ENCODE measurements at places on chromosomes 4 and X.

DNA sequence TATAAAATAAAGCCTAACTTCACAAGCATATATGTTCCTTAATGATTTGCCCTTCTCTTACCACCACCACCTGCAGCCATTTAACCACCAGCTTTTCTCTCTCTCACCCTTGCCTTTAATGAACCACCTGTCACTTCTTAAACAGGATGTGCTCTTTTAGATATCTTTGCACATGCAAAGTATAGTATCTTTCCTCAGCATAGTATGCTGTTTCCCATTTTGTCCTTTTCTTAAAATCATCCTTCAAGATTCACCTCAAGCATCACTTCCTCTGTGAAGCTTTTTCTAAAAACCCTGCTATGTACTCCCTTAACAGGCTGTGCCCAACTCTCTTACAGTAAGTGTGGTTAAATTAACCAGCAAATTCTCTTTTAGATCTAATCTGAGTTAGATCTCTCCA is 8.2 kb upstream of the CNOT6L start:
- DNase-seq: no peak

DNA sequence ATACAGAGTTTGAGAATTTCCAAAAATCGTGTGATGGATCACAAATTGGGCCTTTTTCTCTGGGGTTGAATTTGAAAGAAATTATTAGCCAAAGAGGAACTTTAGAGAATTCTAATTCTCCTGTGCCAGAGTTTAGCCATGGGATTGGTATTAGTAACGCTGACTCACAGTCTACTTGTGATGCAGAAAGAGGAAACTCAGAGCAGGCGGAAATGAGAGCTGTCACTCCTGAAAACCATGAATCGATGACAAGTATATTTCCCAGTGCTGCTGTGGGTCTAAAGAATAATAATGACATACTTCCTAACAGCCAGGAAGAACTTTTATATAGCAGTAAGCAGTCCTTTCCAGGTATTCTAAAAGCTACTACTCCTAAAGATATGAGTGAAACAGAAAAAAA is 64.9 kb downstream of the N4BP2 start:
- no peak for DNase-seq

DNA sequence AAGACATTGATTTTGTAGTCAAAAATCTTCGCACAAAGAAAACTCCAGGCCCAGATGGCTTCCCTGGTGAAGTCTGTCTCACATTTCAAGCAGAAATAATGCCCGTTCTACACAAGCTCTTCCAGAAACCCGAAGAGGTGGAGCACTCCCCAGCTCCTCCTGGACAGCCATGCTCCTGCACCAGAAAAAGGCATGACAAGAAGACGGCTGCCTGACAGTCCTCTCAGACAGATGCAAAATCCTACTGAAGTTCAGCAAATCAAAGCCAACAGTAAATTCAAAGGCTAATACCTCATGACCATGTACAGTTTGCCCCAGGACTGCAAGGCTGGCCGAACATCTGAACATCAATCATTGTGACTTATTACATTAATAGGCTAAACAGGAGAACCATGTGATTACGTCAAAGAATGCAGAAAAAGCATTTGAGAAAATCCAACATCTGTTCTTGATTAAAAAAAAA is 30.8 kb upstream of the MXD4 start:
- DNase-seq: peak; percentile 32

DNA sequence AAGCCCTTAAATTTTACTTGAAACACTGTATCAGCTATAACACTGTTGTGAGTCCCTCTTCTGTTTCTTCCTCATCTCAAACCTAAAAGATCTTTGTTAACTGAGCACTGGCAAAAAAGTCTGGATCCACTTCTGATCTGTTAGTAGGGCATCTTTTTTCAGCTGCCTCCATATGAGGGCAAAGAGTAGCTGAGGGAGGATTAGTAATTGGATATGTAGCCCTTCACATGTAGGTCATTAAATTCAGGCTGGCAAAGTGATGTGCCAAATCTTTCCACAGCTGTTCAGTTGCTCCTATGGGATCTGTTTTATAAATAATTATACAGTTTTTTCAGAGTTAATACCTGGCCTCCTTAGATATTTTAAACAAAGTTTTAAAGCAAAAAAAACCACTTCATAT is 1.1 kb upstream of the TRMT10A start:
- DNase-seq: no peak

GRCh38 chrX:48802089-48802904 is 430 bp downstream of the HDAC6 start:
- peak; percentile 78 for DNase-seq

DNA sequence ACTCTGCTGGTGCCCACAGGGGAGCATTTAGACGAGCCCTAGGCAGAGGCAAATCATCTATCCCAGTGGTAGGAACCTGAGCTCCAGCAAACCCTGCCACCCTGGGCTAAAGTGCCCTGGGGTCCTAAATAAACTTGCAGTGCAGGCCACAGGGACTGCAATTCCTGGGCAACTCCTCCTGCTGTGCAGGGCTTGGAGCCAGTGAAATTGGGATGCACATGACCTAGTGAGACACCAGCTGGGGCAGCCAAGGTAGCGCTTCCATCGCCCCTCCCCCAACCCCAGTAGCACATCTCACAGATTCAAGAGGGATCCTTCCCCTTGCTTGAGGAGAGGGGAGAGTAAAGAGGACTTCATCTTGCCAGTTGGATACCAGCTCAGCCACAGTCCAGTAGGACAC is 44.1 kb downstream of the CHRNA9 start:
- DNase-seq: no peak

DNA sequence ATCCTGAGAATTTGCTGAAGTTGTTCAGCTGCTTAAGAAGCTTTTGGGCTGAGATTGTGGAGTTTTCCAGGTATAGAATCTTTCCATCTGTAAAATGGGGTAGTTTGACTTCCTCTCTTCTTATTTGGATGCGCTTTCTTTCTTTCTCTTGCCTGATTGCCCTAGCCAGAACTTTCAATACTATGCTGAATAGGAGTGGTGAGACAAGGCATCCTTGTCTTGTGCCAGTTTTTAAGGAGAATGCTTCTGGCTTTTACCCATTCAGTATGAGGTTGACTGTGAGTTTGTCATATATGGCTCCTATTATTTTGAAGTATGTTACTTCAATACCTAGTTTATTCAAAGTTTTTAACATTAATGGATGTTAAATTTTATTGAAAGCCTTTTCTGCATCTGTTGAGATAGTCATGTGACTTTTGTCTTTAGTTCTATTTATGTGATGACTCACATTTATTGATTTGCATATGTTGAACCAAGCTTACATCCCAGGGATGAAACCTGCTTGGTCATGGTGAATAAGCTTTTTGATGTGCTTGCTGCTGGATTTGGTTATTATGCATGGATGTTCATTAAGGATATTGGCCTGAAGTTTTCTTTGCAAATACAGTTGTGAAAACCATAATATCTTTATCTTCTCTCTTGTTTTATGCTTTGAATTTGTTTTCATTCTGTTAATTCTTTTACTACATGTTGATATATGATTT is 573.8 kb upstream of the NDST4 start:
- no peak for DNase-seq

GRCh38 chrX:110584083-110584482 is 211.5 kb downstream of the CHRDL1 start:
- no peak for DNase-seq

- DNase-seq: no peak
Observed at GRCh38 chr4:98642991-98643426, 15.4 kb downstream of the TSPAN5 start.

DNA sequence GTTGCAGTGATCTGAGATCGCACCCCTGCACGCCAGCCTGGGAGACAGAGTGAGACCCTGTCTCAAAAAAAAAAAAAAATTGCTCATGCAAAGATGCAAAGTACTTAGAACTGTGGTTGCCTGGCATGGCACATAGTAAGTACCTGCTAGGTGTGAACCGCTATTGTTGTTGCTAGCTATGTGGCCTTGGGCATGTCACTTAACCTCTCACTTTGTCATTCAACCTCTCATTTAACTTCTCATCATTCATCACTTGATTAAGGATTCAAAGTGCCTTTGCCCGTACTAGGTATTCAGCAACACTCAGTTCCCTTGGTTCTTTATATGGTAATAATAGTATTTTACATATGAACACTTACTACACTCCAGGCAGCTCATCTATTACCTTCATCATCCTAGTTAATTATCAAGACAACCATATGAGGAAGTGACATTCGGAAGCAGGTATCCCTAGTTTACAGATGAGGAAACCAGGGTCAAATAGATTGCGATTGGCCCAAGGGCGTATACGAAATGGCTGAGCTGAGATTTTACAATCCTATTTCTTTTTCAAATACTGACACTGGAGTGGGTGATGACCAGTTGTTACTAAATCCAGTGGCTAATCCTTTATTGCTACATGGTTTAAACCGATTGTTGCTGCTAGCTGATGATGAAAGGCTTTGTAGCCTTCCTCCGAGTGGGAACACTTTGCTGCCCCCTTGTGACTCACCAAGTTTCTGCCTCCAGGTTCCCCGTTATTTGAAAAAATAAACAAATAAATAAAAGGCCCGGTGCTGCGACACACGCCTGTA is 28.8 kb upstream of the SOWAHD start:
- DNase-seq: no peak

GRCh38 chr4:94329933-94330332 is 12.7 kb downstream of the HPGDS start:
- DNase-seq: no peak

DNA sequence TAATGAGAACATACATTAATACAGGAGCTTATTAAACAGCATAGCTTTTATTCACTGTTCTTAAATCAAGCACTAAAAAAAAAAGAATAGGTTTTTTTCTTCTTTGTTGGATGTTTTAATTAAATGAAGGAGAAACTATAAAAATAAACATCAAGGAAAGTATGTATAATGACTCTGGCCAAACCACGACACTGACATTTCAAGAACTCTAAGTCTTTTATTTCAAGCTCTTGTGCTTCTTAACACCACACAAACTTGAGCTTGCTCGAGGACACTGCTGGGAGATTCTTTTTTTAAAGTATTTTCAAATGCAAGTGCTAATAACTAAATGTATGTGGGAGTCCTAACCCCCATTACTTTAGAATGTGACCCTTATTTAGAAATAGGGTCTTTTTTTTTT is 204.9 kb upstream of the PPARGC1A start:
- no peak for DNase-seq

DNA sequence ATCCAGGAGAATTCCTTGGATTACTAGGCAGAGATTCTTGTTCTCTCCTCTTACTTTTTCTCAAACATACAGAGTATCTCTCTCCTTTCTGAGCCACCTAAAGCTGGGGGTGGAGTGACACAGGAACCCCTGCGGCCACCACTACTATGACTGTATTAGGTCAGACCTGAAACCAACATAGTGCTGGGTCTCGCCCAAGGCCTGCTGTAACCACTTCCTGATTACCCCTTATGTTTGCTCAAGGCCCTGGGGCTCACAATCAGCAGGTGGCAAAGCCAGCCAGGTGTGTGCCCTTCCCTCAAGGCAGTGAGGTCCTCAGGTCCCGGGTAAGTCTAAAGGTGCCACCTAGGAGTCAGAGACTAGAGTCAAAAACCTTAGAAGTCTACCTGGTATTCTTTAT is 166.4 kb downstream of the PARM1 start:
- no peak for DNase-seq
